ENCODE measurements at places on chromosomes 2 and 18.

DNA sequence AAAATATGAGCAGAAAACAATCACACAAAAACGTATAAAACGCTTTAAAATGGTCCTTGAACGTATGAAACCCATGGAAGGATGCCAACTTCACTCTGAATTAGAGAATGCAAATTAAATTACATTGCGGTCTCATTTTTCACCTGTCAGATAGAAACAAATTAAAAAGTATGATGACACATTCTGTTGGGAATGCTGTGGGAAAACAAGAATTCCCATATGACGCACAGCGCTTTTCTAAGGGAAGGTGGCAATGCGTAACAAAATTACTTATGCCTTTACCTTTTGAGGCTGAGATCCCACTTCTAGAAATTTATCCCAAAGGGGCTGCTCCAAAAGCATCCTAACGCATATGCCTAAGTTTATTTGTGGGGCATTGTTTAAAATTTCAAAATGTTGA lies 3.8 kb upstream of the RPS7 start:
- no peak for DNase-seq

GRCh38 chr18:26181343-26181826 lies 44.9 kb upstream of the TAF4B start:
- DNase-seq: no peak

DNA sequence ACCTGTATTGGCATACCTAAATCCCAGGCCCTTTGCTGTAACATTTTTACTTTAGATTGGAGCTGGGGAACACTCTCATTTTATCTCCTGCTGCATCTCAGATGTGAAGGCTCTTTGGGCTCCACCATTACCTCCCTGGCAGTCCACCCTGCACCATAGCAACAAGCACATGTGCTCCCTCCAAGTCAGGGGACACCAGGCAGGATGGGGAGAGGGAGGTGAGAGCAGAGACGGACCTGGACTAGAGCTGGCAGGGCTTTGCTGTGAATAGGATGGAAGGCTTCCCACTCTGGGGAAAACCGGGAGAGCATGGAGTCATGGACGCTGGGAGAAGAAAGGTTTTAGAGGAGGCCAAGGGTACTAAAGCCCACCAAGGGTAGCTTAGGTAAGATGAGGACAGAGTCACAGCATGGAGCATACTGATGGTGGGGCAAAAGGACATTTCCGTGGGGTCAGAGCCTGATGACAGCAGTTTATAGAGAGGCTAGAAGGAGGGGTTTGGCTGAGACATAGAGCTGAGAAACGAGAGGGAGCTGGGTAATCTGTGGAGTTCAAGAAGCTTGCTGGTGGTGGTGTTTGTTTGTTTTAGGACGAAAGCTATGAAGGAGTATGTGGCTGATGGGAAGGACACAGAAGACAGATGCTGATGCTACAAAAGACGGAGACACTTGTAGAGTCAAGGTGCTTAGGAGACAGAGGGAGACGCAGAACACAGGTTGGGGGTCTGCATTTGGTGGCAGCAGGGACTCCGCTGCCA lies 134.8 kb downstream of the COL6A3 start:
- no peak for DNase-seq

GRCh38 chr2:14781142-14781541 lies 148.6 kb downstream of the LRATD1 start:
- peak; percentile 88 for DNase-seq

DNA sequence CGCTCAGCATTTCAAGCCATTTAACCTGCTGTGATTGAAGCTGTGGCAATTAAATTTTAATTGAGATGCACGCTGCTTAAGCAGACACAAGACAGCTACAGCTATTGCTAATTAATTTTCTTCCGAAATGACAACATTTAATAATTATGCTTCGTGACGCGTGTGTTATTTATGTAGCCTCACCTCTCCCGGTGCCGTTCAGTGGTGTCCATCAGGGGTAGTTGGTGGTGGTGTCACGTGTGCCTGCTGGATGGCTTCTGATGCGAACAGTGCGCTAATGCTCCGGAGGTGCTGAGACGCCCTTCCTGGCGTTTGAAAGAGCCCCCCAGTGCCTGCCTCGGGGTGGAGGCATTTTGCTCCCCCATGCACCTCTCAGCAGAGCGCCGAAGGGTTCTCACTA lies 39.5 kb downstream of the GLI2 start:
- DNase-seq: no peak

GRCh38 chr2:63675026-63675425 lies 86.3 kb downstream of the MDH1 start:
- DNase-seq: no peak

DNA sequence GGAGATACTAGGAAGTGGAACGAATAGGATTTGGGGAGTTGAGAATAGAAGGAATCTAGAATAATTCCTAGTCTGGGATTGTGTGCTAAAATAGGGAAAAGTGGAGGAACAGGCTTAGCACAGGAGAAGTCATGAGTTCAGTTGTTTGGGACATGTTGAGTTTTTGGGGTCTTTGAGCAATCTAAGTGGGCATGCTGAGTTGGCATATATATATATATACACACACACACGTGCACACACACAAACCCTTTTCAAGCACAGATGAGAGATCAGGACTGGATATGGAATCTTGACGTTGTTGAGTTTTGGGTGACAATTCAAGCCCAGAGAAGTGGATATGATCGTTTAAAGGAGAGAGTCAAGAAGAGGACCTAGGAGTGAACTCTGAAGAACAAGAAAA lies 168.2 kb upstream of the CHST9 start:
- DNase-seq: no peak

- no peak for DNase-seq
Measured at GRCh38 chr2:28248511-28248910, 144.1 kb upstream of the FOSL2 start.
